ENCODE measurements at places on chromosomes 12 and 14.

GRCh38 chr14:36450550-36450949 lies 69.5 kb downstream of the NKX2-1 start:
- DNase-seq = no peak

DNA sequence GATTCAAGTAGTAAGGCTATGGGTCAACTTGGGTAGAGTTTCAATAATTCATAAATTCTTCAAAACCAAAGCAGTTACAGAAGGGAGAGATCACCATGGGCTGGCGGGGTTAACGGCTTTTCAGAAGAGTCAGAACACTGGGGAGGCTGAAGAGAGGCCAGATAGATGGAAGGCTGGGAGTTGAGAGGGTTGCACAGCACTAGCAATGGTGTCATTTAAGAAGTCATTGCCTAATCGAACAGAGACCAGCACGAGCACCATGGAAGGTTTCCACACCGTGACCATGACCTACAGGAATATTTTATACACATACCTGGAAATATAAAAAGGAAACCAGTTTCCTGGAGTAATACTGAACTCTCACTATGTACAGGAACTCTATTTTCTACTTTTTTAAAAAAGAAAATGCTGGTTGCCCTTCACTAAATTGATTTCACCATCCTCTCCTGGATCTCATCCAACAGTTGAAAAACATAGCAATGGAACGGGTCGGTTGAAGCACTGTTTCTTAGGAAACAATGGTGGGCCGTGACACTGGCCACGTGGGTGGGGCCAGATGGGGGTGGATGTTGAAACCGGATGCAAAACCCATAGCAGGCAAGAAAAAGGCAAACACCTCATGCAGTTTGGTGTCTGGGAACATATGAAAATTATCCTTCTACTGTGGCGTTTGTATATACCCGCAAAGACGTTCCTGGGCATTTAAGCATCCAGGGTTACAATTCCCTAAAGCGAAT lies 38.0 kb upstream of the RIN3 start:
- no peak for DNase-seq

DNA sequence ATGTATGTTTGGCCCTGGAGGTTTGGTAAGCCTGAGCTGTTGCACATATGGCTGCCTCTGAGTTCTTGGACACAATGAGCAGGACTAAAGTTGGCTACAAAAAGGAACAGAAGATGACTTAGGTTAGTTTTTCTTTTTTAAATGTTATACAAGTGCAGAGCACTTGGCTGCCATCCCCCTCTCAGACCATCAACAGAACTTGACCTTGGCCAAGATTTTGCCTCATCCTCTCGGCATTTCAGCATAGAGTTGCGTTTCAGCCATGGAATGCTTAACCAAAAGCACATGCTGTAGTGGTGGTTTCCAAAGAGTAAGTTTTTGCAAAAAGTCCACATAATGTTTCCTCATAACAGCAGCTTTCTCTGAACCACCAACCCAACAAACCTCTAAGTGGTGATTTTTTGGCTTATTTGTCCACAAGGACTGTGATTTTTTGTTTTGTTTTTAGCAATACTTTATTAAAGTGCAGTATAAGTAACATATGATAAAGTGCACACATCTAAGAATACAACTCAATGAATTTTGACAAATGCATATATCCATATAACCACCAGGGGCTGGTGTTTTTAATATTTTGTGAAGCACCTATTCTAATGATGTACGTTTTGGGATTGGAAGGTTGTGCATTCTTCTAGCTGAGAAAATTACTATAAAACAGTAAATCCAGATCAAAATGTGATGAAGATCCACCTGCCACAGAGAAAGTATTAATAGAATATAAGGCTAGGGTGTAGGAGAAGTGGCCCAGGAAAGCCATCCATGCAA lies 12.1 kb upstream of the GALNT16 start:
- no peak for DNase-seq

- DNase-seq = no peak
Observed at GRCh38 chr14:63926641-63927040, 73.8 kb downstream of the SYNE2 start.

GRCh38 chr14:64253672-64254071 lies 40.5 kb downstream of the ESR2 start:
- DNase-seq = no peak

GRCh38 chr14:75401361-75401760 lies 26.5 kb upstream of the JDP2 start:
- DNase-seq = no peak

DNA sequence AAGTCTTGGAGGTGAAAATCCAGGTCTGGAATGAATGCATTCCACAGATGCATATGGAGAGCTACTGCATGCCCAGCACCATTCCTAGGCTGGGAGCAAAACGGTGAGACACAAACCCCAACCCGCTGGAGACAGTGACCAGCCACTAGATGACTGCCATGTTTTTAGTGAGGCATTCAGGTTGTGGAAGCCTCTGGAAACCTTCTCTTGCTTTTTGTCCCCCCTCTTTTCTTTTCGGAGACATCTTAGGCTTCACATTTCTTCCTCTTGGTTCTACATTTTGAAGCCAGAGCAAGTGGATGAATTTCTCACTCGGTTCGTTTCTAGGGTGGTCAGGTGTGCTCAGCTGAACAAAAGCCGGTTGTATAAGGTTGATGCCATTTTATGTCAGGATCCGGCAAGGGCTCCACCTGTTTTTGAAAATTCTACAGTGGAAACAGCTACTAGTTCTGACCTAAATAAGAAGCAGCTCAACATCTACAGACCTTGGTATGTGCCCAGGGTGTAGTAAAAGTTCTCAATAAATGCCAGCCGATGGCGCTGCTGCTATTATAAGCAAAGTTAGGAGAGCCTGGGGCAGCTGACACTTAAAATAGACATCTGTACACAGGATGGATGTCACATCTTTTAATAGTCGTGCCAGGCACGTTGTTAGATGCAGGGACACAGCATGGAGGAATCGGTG lies 1.8 kb upstream of the ZNF839 start:
- DNase-seq = no peak

GRCh38 chr12:10142976-10143589 lies 13.1 kb upstream of the CLEC7A start:
- no peak for DNase-seq

DNA sequence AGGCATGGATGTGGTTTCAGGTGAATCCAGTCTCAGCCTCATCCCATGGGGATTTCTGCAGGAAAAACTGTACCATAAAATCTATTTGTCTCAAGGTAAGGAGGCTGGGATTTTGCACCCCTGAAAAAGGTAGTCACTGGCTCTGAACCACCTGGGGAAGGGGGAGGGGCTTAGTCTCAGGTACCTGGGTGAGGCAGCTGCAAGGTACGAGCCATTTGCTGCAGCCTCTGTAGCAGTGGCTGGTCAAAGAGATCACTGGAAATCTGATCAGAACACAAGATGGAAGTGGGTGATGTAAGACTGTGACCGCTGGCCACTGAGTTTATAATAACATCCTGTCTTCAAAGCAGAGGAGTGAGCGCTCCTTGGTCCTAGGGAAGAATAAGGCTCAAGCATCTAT lies 209.9 kb upstream of the NOS1 start:
- no peak for DNase-seq

- DNase-seq = no peak
Observed at GRCh38 chr12:6550294-6551062, 5.4 kb downstream of the IFFO1 start.

DNA sequence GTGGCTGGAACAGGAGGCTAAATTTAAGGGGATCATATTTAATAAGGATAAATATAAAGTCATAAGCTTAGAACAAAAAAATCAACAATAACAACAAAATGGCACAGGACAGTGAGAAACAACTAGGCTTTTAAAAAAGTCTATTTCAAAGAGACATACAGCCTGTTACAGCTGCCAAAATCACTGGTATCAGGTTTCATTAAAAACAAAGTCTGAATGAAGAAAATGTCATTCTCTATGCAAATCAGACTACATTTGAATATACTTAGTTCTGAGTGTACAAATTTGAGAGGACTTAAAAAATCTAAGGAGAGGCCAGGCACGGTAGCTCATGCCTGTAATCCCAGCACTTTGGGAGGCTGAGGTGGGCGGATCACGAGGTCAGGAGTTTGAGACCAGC lies 44.0 kb downstream of the TFCP2 start:
- no peak for DNase-seq

- no peak for DNase-seq
Observed at GRCh38 chr12:68899251-68899771, 33.7 kb downstream of the CPM start.

DNA sequence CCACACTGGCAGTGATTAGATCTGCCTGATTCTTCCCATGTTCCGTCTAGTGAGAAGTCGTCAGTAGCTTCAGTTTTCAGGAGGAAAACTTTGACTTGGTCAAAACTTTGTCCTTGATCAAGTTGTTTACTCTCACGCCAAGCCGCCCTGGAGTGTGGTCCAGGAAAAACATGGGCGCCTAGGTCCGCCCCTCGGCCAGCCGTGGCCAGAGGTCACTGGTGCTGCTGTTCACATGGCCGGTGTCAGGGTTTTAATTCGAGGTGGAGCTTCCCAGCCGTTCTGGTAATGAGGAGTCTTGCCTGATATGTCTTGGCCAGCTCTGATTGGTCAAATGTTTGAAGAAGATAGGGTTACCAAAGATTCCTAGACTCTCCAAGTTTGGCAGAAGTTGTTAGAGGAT lies 71.5 kb downstream of the PPP2R5C start:
- DNase-seq = no peak

DNA sequence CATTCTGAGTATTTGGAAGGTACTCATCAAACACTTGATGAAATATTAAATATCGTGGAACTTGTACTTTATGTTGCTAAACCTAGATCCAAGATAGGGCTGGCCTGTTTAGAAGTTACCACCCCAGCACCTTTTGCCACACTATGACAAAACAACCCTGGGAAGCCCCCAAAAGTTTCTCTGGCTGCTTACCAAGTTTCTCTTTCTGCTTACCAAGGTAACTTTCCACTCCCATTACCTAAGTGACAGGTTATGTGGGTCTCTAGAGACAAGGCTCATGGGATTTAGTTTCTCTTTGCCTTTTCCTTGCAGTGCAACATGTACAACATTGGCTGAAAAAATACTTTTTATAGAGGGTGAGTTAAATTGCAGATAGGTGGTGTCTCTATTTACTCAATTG lies 28.9 kb upstream of the PPM1A start:
- peak; percentile 16 for DNase-seq

DNA sequence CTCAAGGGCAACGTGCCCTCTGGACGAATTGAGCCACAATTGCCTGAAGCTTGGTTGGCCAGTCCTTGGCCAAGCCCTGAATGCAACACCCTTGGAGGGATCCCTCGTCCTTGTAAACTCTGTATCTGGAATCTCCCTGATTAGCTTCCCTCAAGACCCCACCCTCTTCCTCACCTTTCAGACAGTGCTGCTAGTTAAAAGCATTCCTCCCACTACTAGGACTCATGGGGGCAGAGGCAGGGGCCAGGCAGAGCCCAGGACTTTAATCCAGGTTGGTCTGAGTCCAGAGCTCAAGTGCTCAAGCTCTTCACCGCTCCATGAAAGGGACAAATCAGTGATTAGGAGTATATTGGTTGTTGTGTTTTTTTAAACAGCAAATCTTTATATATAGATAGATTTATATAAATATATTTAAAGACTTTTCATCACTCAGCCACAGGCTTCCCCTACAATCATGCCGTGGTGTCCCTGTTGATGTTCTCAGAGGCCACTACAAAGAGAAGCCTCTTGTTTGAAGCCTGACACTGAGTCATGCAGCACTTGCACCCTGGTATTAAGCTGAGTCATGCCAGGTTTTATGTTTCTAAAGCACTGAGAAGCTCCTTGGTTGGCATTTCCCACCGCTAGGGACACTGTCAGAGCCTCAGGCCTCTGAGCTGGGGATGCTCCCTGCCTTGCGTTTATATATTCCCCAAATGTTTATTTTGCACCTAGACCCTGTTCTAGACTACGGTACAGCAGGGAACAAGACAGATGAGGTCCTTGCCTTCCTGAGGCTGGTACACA lies 53.8 kb upstream of the GSC start:
- DNase-seq = no peak

DNA sequence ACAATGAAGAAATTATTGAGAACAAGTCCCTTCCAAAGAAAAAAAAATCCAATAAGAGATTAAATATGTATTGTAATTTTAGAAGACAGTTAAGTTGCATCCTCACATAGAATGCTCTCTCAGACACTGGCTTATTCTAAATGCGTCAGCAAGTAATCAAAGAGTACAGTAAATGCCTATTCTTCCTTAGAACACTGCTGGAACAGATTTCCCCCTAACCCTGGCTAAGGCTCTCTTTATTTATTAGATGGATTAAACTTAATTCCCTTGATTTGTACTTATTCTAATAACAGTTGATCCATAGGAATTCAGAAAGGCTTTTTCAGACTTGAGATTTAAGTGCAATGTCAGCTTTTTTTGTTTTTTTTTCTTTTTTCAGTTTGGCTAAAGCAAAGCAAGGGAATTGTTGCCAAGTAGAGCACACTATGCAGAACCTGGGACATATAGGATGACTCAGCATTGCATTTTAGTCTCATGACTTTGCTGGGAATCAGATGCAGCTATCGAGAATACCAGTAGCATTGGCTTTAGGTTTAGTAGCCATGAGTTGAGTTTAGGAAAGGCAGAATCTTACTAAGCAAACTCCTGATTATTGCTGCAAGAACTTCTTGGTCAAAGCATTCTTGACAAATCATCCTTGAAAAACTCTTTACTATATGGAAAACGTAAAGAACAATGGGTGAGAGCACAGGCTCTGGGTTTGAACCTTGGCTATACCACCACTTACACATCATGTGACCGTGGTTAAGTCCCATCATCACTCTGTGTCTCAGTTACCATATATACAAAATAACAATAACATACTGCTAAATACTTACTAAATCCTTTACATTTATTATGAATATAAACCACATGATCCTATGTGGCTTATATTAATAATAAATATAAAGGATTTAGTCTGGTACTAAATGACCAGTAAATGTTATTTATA lies 26.7 kb downstream of the MED21 start:
- DNase-seq = no peak

- DNase-seq = peak; percentile 84
Observed at GRCh38 chr12:14803011-14803829, at the start of the genes C12orf60 and WBP11. C12orf60 (plus strand) TSS chr12:14803670; CDS start chr12:14822936, 19,266 bp downstream. WBP11 (minus strand) TSS chr12:14803478; CDS start chr12:14801383, 2,095 bp downstream.

DNA sequence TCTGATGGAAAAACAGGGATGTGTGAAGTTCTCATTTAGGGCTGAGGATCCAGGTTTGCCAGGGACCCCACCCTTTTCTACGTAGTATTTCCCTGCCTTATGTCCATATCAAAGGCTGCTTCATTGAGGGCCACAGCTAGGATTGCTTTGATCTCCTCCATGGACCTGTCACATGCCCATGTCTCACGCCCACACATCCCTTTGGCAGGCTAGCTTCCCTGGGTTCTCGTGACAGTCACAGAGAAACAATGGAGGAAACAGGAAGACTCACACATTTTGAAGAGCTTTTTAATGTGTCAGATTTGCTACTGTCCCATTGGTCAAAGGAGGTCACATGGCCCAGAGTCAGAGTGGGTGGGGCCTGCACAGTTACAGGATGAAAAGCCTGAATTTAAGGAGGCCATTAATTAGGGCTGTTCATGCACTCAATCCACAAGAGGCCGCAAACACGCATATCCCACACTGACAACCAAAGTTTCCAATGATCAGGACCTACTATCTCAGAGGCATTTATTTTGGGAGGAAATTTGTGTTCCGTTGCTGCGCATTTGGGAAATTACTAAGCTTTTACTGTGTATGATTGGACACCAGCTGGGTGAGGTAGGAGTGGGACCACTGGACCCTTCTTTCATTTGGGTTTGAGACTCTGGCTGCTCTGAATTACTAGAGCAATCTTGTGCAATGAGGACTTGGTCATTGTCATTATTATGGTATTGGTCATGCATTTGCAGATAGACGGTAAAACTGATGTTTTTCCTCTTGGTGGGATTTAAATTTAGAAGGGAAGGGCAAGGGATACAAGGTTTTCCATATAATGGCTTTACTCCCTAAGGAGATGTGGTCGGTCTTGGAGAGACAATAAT lies 266.2 kb downstream of the KTN1 start:
- no peak for DNase-seq

GRCh38 chr14:53375599-53375998 lies 222.5 kb upstream of the DDHD1 start:
- no peak for DNase-seq

All from stimulated activated naive CD8-positive, alpha-beta T cell treated with anti-CD3 and anti-CD28 coated beads, Interleukin-15, Interleukin-2, amounts not matched to agents 100 U/mL and 50 U/mL, for 24 hours (primary cell).